ENCODE measurements at places on chromosomes 7 and 10.

- no peak for DNase-seq
Observed at GRCh38 chr7:89839329-89839728, 314.9 kb upstream of the STEAP1 start.

DNA sequence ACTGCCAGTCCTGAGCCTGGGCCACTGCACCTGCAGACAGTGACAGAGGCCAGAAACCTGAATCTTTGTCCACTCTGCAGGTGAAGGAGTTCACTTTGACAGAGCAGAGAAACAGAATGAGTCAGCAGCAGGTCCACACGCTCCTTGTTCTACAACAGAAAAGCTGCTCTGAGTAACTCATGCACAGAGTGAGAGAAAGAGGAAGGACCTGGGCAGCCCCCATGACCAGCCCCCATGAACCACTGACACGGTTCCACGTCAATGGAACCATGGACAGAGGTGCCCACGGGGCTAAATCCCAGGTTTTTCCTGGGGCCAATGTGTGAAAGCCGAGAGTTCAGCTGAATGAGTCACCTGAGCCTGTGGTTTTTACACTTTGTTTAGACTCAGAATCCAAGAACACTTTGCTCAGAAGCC is 40.8 kb upstream of the CTBP2 start:
- no peak for DNase-seq

DNA sequence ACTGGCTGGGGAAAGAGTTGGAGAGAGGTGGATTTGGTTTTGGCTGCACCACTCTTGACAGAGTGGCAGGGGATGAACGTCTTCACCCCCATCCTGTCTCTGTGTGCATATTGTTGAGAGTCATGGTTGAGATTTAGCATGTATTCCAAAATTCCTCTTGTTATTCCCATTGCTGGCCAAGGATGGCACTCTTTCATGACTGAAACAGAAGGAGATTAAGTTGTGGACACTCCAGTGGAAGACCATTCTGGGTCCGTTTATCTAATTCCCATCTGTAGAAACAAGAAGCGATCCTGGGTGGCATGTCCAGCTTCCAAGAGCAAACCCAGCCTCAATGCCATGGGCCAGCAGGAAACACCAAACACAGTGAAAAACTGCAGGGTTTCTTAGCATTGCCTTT is 469.0 kb upstream of the IGFBP3 start:
- DNase-seq: no peak

GRCh38 chr7:21346297-21346696 is 81.6 kb upstream of the SP4 start:
- DNase-seq: no peak

DNA sequence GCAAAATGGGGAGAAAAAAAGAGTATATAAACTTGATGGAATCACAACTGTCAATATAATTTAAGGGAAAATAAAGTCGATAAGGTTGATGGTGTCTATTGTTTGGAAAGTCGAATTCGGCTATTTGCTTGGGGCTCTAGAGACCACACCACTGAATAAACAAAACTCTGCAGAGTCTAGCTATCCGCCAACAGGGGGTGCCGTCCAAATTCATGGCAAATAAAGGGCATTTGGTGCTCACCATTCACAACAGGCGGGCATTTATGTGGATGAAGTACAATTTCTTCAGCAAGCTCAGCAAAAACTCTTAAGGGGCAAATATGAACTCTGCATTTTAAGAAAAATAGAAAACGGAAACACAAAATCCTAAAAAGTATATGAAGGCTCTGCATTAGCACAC is 23.3 kb downstream of the CD36 start:
- DNase-seq: no peak

DNA sequence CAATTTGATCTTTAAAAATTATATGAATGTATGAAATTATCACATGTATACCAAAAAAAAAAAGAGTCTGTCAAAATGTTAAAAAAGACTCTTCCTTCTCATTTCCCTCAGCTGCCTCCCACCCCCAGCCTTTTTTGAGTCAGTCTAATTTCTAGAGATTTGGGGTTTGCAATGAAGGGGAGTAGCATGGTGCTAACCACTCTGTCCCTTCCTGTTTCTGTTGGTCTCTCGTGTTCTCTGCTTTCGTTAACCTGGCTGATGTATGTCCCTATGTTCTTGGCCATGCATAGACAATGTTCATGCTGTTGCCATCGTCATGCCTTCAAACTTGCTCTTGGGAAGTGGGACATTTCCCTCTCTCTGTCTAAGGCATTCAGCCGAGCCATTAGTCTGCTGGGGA is 474.1 kb downstream of the LRMDA start:
- no peak for DNase-seq

GRCh38 chr10:29386342-29386999 is 97.6 kb downstream of the LYZL1 start:
- no peak for DNase-seq

DNA sequence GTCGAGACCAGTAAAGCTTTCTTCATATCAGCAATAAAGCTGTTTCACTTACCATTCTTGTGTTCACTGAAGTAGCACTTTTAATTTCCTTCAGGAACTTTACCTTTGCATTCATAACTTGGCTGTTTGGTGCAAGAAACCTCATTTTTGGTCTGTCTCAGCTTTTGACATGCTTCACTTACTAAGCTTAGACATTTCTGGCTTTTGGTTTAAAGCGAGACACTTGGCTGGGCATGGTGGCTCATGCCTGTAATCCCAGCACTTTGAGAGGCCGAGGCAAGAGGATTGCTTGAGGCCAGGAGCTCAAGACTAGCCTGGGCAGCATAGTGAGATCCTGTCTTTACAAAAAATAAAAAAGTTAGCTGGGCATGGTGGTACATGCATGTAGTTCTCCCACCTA is 15.8 kb downstream of the PLEKHA1 start:
- no peak for DNase-seq

DNA sequence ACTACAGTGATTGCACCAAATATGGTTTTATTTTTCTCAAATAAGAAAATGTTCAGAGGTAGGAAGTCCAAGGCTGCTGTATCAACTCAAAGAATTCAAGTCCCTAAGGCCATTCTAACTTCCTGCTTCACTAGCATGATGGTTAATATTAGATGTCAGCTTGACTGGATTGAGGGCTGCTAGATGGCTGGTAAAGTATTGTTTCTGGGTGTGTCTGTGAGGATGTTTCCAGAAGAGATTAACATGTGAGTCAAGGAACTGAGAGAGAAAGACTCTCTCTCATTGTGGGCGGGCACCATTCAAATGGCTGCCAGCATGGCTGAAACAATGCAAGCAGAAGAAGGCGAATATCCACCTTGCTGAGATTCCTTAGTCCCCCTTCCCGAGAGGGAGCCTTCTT is 77.4 kb upstream of the NRBF2 start:
- DNase-seq: no peak

DNA sequence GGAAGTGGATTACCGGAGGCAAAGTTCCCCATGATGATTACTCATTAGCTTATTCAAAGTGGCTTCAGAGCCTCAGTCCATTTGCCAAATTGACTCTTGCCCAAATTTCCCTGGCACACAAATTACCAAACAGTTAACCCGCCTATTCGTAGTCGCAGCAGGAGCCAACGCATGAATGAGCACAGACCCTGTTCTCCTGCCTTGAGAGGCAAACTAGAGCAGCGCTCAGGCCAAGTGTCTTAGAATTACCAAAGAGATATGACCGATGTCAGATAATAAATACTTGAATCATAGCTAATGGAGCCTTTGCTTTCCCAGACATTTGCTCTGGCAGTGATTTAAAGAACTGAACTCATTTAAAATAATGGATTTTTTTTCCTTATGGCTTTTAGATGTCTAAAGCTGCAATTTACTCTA is 64.9 kb downstream of the CTTNBP2 start:
- no peak for DNase-seq

- no peak for DNase-seq
Observed at GRCh38 chr10:86872757-86873156, 84.7 kb downstream of the MMRN2 start.

- DNase-seq: no peak
Observed at GRCh38 chr10:33065111-33065510, 107.1 kb upstream of the ITGB1 start.

DNA sequence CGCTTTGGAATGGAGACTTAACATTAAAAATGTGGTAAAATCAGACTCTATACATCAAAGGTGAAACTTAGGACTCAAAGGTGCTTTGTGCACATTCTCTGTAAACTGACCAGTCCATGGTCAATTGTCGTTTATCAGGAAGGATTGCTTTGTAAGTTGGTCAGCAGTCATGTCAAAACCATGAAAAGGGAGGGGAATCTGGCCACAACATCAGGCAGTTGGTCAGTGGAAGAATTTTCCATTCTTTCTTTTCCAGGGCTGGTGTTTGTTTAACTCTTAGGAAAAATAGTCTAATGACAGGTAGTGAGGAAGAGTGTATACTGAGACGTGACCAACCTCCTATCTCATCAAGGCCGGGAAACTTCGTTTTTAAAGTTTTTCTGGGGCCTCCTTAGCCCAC is 226.5 kb downstream of the ADK start:
- no peak for DNase-seq
